Left kidney (tissue), 8 donors: ENCODE measurements at places on chromosomes 12 and 14.

DNA sequence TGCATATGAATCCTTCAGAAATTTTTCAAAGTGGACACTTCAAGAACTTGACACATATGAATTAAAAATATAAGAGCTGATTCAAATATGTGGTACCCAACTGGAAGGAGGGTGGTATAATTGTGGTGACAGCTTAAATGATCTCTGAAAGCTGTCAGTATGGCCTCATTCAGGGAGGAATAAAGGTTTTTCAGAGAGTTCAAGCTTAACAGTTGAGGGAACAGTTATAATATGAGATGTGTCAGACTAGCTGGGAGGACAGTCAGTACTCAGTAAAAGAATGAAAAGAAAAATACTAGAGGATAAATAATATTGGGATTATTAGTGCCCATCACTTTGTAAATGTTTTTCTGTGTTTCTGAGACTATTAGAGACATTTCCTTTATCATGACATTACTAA lies 277.5 kb downstream of the RASSF9 start:
- no peak for DNase-seq

- no peak for DNase-seq
Observed at GRCh38 chr12:78880078-78880477, 15.5 kb downstream of the SYT1 start.

DNA sequence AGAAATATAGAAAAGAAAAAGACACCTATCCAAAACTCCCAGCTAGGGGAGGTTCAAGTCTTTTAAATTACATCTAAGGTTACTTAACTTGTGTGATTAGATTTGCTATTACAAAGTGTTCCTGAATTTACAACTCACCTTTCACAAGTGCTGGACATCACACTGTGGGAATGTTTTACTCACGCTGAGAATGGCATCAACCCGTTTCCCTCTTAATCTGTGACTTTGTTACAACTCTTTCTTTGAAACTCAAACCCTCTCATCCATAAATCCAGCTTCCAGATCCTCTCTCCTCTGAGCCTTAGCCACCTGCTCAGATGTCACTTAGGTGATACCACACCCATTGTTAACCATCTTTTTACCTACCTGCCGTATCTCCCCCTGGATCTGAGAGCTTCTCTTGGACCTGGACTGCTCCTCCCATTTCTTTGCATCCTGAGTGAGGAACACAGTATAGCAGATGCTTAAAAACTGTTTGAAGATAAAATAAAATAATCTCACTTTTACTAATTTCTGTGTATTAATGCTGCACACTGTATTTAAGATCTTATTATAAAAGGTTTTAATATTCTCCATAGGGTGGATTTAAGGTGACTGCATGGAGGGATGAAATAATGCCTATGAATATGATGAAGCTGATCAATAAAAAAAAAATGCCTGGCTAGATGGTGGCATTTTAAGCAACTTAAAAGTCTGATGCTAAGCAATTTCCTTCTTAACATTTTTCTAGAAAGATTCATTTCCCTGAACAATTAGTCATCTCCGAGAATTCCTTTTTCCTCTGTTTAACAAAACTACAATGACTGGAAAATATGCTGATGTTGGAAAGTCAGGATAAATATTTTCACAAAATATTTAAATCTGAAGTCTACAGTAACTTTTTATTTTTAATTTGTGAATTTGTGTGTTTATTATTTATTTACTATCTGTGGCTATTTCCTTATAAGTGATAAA lies 39.1 kb upstream of the NAP1L1 start:
- no peak for DNase-seq

GRCh38 chr14:33590891-33591630 lies 359.8 kb downstream of the EGLN3 start:
- DNase-seq, result no peak

DNA sequence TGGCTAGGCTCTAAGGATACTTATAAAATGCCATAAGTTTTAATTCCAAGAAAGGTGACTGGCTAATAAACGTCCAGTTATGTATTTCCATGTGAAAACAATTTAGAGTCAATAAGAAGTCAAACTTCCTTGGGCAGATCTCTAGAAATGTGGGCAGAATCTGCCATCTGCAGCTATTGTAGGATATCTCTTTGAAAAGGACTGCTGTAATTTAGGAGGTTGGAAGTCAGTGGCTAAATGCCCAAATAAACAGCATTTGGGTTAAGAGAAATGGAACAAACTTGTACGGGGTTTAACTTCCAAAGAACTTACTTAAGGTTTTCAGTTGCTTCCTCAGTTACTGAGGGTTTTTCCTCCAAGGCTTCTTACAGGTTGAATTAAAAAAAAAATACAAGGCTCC lies 121.6 kb downstream of the FIGNL2 start:
- DNase-seq, result no peak

DNA sequence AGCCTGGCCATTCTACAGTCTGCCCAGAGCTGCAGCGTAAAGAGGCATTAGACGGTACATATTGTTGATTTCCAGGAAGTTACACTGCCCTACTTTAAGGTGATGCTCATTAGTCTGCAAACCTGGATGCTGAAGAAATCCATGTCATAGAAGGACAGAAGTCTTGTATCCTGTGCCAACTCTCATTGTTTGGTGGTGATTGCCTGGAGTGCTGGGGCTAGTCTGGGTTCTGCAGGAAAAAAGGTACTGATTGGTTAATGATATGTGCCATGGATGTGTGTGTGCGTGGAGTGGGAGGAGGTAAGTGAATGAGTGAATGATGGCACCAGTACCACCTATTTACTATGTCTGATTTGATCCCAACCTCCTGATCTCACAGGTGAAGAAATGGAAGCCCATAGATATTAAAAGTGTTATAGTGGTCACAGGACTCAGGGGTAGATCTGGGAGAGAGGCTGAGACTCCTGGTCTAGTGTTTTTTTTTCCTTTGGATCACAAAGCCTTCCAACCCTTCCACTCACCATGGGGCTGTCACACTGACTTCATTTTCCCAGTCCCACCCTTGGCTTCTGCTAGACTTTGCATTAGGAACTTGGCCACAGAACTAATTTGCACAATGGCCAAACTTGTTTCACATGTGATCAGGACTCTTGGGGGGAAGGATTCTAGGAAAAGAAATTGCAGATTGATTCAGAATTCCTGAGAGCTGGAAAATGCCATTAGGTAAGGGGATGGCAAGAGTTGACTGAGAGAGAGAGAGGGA lies 96.1 kb downstream of the TMX1 start:
- no peak for DNase-seq

GRCh38 chr14:68368850-68369249 lies 424.0 kb downstream of the ZFP36L1 start:
- DNase-seq, result no peak

- DNase-seq, result no peak
Observed at GRCh38 chr14:103257211-103257962, 76.7 kb upstream of the EIF5 start.

DNA sequence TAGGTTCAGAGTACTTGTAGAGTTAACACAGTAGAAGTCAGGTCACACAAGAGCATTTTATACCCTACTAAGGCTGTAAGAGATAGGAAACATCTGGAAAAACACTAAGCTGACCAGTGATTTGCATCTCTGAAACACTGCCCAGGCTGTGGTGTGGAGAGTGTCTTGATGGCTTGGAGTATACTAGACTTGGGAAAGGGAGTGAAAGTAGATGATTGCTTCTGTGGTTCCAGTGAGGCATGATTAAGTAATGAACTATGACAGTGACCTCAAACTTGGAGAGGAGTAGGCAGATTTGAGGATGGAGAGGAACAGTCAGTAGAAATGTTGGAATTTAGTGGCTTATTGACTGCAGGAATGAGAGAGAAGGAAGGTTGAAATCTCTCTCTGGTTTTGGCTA lies 201.2 kb downstream of the FLRT2 start:
- no peak for DNase-seq

- DNase-seq, result no peak
Observed at GRCh38 chr12:18327036-18327435, 65.7 kb downstream of the PIK3C2G start.

DNA sequence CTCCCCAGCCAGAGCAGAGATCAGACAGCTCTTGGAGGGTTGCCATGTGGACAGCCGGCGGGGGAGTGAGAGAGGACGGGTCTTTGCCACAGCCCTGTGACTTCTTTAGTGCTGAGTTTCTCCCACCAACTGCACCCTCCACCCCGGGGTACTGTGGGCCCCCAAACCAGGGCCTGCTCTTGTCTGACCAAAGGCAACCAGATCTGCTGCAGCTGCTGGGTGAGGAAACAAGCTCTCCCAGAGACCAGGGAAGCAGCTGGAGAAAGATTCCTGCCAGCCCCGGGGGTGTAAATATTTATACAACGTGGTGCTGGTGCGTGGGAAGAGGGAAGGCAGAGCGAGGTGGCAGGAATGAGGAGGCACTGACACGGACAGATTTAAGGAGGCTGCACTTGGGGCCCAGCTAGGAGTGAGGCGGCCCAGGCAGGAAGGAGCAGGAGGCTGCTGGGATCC lies 14.3 kb upstream of the ZFP36L1 start:
- peak; percentile 75 for DNase-seq

DNA sequence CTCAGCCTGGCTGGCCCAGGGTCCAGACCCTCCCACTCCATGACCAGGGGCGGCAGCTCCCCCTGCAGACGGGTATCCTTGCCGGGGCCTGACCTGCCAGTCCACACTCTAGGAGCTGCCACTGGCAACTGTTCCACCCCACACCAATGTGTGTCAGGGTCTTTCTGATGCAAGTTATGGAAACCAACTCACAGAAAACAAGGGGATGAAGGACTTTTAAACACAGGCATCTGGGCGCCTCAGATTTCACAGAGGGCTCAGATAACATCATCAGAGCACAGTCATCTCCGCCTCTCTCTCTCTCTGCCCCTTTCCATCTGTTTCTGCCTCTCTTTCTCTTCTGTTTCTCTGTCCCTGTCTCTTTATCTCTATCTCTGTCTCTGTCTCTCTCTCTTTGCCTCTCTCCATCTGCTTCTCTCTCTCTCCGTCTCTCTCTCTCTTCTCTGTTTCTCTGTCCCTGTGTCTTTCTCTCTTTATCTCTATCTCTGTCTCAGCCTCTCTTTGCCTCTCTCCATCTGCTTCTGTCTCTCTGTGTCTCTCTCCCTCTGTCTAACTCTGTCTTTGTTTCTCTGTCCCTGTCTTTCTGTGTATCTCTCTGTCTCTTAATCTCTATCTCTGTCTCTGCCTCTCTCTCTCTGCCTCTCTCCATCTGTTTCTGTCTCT lies 67.4 kb upstream of the FBRSL1 start:
- no peak for DNase-seq

- DNase-seq, result no peak
Observed at GRCh38 chr12:24360907-24361306, 411.4 kb upstream of the SOX5 start.

DNA sequence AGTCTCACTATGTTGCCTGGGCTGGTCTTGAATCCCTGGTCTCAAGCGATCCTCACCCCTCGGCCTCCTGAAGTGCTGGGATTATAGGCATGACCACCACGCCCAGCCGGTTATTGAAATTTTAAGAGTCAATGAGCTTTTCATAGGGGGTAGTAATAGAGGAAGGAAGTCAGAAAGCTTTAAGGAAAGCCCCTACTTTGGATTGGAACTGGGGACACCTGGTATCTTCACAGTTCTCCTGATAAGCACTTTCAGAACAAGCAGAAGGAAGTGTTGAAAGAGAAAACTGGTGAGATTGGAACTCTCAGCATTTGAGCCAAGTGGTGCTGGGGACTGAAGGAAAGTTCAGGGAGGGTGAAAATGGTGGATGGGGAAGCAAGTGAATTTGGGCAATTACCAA lies 5.1 kb downstream of the SLC4A8 start:
- no peak for DNase-seq

DNA sequence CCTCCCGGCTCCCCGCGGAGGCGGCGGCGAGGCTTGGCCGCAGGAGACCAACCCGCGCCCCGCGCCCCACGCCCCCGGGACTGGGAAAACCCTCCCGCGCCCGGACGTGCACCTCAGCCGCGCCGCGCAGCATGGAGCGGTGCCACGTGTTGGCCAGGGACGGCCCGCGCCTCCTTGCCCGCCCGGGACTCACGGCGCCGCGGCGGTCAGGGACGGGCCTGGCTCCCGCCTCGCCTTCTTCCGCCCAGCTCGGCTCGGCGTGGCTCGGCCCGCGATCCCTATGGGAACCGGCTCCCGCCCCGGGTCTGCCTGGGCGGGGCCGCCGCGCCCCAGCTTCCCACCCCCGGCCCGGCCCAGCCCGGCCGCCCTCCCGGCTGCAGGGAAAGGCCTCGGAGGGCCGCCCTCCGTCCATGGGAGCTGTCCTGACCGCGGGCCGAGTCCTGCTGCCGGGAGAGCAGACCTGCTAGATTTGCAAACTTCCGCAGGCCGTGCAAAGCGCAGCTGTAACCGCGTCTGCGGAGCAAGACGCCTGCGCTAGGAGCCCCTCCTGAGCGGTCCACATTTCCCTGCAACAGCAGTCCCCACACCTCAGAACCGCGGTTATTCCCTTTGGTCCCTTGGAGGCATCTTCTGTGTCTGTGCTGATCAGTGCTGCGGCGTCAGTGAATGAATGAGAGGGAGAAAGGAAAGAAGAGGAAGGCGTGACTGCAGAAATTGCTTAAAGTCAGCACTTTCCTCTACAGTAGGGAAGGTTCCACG lies at the start of gene CDKL1:
Gene CDKL1 (minus strand): TSS at position 251 of the 759 bp plus-strand sequence. CDS start 1,013 bp downstream, outside the sequence.
- DNase-seq, result peak; percentile 60

GRCh38 chr14:92451245-92451644 lies 62.3 kb upstream of the RIN3 start:
- no peak for DNase-seq

GRCh38 chr14:95410838-95411237 lies 91.1 kb upstream of the CLMN start:
- no peak for DNase-seq

GRCh38 chr14:85528080-85528896 lies 1.7 kb upstream of the FLRT2 start:
- DNase-seq, result peak; percentile 75

- no peak for DNase-seq
Observed at GRCh38 chr12:122013136-122013535, 8.5 kb upstream of the BCL7A start.

GRCh38 chr12:79835377-79835843 lies 99.5 kb downstream of the PPP1R12A start:
- no peak for DNase-seq

DNA sequence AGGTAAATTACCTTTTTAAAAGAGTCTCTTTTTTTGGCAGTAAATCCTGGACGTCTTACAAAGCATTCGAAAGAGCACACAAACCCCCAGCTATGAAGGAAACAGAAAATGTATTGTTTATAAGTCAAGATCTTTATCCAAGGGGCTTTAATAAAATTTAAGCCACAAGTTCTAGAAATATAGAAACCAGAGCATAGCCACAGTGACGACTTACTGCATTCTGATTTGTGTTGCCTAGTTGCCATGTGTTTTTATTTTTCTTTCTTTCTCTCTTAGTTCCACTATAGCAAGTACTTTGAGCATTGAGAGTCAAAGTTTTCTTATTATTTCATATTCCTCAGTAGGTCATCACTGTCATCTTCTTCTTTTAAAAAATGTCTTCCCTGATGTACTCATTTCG lies 47.8 kb upstream of the TBPL2 start:
- DNase-seq, result no peak

GRCh38 chr14:87712396-87713090 lies 280.4 kb downstream of the GALC start:
- DNase-seq, result peak; percentile 13
